Naive thymus-derived CD4-positive, alpha-beta T cell (primary cell): ENCODE measurements at places on chromosomes 4 and X. TPM values are rescaled to one million over a fixed set of nuclear protein-coding genes. Genes with fewer than 3 reads are reported as not detected.

DNA sequence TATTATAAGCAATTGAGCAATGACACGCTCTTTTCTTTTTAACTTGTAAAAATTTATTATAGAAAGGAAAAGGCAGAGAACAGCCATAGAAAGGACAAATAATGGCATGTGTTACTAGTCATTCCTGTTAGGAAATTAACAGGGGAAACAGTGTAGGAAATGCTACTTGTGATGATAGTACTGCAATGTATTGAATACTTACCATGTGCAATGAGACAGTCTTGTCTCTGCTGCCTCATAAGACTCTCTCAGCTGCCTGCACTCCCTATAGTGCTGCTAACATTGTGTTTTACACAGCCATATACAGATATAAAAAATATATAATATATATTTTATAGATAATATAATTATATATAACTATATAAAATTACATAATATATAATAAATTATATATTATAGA lies 62.3 kb upstream of the SHOX start:
- DNase-seq, result no peak

DNA sequence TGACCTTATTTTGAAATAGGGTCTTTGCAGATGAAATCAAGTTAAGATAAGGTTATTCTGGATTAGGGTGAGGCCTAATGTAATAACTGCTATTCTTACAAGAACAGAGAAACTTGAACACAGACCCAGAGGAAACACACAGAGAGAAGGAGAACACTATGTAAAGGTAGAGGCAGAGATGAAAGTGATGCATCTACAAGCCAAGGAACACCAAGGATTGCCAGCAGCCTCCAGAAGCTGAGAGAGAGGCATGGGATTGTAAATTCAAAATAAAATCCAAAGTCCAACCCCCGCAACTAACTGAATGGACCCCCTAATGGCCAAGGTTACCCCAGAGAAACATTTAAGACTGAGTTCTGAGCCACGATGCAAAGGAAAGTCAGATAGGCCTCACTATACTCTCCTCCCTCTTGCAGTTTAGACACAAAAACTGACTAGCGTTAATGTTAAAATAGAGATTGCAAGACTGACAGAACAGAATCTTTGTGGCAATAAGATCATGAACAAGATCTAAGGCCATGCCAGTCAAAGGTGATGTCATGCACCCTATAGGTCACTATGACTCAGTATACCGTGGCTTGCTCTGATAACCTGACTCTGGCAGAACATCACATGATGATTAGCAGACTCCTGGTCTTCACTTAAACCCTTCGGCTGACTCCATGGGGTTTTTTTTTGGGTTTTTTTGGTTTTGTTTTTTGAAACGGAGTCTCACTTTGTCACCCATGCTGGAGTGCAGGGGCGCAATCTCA lies 42.9 kb downstream of the DDX60L start:
- DNase-seq, result no peak

GRCh38 chr4:77613267-77613666 lies 7.6 kb downstream of the CXCL13 start:
- no peak for DNase-seq

DNA sequence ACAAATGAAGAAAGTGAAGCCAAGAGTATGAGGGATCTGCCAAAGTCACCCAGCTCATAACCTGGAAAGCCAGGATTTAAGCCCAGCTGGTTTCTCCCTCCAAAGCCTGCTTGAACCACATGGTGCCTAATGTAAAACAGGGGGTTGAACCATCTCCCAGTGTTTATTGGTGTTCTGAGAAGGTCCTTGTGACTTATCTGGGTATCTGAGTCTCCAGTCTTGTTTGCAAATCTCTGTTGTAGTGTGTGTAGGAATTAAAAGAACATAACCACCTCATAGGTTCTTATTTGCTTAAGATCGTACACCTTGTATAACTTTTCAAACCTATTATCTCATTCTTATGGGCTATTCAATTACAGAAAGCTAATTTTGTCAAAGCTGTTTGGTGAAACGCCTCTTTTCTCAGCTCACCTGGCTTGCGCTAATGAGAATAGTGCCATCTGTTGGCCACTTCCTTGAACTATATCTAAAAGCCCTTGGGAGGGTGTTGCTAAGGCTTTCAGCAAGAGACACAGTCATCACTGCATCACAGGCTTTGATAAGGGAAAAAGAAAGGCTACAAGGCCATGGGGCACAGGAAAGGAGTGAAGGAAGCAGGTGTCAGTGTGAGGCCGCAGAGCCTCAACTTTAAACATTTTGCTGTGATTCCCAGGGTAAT lies 34.0 kb downstream of the ETDB start:
- no peak for DNase-seq

DNA sequence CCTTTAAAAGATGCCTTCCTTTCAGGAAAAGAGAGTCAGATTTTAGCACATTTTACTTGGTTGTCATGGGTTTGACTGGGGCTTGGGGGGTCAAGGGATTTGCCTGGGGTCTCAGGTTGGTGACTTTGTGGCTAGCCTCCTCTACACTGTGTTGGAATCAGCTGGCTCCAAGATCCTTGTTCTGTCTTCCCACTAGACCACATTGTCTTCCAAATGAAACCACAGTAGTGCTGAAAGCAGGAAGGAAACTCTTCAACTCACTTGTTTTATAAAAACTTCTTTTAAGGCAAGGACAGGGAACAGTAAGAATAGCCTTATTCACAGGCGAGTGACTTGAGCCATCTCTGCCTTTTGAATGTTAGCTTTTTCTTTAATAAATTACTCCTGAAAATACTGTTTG lies 37.0 kb upstream of the OTUD4 start:
- DNase-seq, result no peak

DNA sequence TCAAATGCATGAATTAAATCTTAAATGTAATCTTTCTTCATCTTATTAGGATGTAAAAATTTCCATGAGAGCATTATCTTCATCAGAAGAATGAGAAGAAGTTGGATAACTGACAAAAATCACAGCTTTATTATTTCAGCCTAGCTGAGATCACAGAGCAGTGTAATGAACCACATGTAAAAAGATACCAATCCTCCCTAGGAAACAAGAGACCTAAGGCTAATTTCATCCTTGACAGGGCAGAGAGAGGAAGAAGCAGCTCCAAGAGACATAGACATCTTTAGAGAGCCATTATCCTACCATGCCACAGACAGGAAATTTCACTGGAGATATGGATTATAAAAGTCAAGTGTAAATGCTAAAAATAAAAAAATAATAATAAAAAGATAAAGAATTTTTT lies 40.9 kb upstream of the IL15 start:
- DNase-seq, result no peak

LRAT gene
- polyA plus RNA-seq, result not detected

F8A2 gene
- not detected for polyA plus RNA-seq

MAGEE1 gene
- 5.9 TPM for polyA plus RNA-seq
